ENCODE measurements at places on chromosomes 5 and 9.

- H3K4me3 ChIP-seq, result no peak overlapping the region
- DNase-seq, result no peak
- no peaks in the 10 kb centered on the region for H3K36me3 ChIP-seq
- no peak overlapping the region for H3K27ac ChIP-seq
- no peaks in the 10 kb centered on the region for H3K4me1 ChIP-seq
Measured at GRCh38 chr5:82340799-82341198, 62.6 kb upstream of the RPS23 start.

- DNase-seq, result no peak
- no peaks in the 10 kb centered on the region for H3K36me3 ChIP-seq
- no peak overlapping the region for H3K27ac ChIP-seq
- H3K4me1 ChIP-seq, result no peaks in the 10 kb centered on the region
- no peak overlapping the region for H3K4me3 ChIP-seq
Measured at GRCh38 chr9:136015656-136016571, 54.7 kb upstream of the UBAC1 start.

DNA sequence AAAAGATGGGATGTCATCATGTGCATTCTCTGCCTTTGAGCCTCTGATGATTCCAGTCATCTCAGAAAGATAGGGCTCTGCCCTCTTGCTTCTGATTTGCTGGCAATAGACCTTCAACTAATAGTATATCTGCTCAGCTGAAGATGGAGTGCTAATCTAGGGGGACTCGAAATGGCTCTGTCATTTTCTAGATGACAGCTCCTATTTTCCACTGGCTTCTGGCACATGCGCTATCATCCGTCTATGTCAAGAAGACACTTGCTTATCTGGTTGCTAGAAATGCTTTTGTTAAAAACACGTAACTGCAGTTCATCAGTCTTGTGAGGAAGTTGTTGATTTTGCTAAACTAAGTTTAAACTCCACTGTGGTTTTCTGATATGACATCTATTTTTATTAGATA is 265.5 kb upstream of the ZNF608 start:
- no peak for DNase-seq
- no peak overlapping the region for H3K27ac ChIP-seq
- no peaks in the 10 kb centered on the region for H3K27me3 ChIP-seq
- H3K4me3 ChIP-seq, result no peak overlapping the region

DNA sequence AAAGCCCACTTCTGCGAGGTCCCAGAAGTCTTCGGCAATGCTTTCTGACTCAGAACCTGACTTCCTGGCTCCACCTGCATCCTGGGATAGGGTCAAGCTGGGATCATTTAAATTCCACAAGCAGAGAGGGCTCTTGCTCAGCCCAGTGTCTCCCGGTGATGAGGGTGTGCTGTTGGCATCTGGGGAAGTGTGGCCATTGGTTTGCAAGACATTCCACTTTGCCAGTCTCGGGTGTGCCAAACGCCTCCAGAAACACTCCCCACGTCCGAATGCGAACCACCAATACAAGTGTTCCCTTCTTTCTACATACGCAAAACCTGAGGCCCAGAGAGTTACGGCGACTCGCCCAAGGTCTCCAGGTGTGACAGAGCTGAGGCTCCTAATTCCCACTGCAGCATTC is 43.1 kb upstream of the FCN2 start:
- H3K4me1 ChIP-seq, result no peaks in the 10 kb centered on the region
- no peak for DNase-seq
- H3K36me3 ChIP-seq, result no peaks in the 10 kb centered on the region
- no peak overlapping the region for H3K27ac ChIP-seq

DNA sequence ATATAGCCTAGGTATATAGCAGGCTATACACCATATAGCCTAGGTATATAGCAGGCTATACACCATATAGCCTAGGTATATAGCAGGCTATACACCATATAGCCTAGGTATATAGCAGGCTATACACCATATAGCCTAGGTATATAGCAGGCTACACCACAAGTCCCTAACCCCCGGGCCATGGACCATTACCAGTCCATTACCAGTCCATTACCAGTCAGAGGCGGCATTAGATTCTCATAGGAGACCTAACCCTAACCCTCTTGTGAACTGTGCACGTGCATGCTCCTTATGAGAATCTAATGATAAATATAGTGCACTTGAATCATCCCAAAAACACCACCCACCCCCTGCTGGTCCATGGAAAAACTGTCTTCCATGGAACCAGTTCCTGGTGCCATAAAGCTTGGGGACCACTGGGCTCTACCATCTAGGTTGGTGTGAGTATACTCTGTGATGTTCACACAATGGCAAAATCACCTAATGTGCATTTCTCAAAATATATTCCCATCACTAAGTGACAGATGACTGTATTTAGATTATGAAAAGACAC is 4.7 kb downstream of the PLIN2 start:
- peaks cover 10% of the 10 kb centered on the region for H3K4me1 ChIP-seq
- no peak overlapping the region for H3K27ac ChIP-seq
- H3K36me3 ChIP-seq, result peaks cover 55% of the 10 kb centered on the region
- DNase-seq, result no peak

Data from T-cell (primary cell).